DMS 273 treated with DMSO at 0.1 percent for 48 hours (cell line): ENCODE measurements at places on chromosomes 4 and X.

- DNase-seq: no peak
These were observed 53.2 kb upstream of the NR3C2 start for GRCh38 chr4:148495463-148495862.

GRCh38 chrX:16023790-16024734 is 99.3 kb upstream of the GRPR start:
- no peak for DNase-seq

DNA sequence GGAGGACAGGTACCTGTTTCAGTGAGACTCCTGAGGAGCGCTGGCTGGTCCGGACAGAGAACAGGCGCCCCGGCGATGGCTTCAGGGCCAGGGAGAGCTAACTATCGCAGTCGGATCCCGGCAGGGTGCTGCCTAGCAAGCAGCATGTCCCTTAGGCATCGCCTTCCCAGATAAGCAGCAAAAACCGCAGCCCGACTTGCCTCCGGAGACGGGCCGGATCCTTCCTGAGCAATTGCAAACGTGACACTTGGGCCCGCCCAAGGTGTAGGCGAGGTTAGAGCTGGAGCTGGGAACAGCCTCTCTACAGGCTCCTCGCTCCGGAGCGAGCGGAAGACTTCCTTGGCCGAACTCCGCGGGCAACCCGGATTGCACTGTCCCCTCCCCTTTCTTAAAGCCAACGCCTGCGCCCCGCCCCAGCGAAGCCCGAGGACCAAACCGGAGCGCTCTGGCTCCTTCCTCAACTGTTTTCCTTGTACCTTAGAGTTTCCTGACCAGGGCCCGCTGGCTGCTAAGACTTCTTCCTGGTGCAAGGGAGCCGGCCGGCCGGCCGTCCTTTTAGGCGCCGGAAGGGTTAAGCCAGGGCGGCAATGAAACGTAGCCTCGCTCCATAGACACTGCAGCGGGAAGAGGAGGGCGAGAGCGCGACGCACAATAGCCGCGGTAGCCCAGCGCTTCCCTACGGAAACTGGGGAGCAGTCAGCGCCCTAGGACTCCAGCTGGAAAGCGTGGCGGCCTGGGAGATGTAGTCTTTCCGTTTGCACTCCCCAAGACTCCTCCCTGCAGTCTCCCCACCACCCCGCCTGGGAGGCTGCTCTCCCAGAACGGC is at the start of gene OPHN1:
Gene OPHN1, minus strand, starts transcription at position 341 of the 826 bp plus-strand sequence. CDS start 475 bp downstream, outside the sequence.
- no peak for DNase-seq

GRCh38 chr4:71283642-71284257 is 55.1 kb upstream of the SLC4A4 start:
- DNase-seq: no peak

DNA sequence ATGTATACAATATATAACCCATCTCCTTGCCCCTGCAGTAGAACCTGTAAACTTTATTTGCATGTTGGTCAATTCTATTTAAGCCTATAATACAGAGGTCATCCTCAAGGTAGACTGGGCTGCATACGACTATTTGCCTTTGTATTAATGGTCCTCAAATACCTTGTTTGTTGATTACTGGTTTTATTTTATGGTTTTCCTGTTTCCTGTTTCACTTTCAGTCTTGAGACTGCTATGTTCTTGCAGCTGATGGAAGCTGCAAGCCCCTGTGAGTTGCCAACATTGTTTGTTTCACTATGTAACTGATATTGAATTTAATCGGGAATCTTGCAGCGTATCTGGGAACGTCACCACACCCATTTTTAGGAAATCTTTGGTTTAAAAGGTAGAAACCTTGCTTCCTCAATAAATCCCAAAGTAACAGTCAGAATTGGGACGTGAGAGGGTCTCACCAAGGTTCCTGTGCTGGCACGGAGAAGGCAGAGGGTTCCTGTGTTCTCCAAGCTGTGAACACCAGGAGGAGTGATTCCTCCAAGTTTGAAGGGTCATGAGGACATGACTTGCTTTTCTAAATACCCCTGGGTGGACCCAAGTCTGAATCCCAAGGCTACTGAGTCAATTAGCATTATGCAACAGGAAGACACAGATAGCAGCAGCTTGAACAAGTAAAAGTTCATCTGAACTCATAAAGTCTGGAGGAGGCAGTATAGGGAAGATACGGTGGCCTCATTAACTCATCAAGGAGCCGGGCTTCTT is 110.6 kb upstream of the PNPLA4 start:
- no peak for DNase-seq
